Psoas muscle (tissue), 8 donors: ENCODE measurements at places on chromosomes 1 and 21. TPM values are rescaled to one million over a fixed set of nuclear protein-coding genes. Genes with fewer than 3 reads are reported as not detected.

DNA sequence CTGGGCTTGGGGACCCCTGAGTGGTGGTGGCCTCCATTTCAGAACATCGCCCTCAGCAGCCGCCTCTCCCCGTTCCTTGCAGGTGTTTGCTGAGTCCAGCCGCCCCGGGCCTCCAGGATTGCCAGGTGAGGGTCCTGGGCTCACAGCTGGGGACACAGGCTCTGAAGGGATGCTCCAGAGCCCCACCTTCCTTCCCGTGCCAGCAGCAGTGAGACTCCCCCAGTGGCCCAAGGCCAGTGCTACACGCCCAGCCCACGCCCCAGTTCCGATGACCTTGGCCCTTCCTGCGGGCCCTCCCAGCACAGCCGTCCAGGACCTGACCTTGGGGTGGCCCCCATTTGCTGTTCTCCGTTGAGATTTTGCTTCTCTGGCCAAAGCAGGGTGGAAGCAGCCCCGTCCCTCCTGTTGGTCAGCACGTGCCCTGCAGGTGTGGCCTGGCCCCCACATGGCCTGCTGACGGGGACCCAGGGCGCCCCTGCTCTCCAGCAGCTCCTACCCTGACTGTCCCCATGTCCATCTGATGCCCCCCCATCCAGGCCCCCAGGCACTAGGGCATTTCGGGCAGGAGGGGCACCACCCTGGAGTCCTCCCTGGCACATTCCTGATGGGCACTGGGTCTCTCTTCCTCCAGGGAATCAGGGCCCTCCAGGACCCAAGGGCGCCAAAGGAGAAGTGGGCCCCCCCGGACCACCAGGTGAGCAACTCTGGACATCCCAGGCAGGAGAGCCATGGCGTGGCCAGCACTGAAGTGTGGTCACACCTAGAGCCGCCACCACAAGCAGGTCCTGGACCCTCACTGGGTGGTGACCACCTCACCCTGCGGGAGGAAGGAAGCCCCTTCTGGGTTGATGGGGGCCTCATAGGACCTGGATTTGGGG lies 45.0 kb downstream of the SLC19A1 start:
- H3K27me3 ChIP-seq = peaks cover 5% of the 10 kb centered on the region
- DNase-seq = peak; percentile 46
- H3K36me3 ChIP-seq = no peaks in the 10 kb centered on the region
- H3K27ac ChIP-seq = no peak overlapping the region
- no peak overlapping the region for H3K4me3 ChIP-seq
- no peaks in the 10 kb centered on the region for H3K4me1 ChIP-seq

DNA sequence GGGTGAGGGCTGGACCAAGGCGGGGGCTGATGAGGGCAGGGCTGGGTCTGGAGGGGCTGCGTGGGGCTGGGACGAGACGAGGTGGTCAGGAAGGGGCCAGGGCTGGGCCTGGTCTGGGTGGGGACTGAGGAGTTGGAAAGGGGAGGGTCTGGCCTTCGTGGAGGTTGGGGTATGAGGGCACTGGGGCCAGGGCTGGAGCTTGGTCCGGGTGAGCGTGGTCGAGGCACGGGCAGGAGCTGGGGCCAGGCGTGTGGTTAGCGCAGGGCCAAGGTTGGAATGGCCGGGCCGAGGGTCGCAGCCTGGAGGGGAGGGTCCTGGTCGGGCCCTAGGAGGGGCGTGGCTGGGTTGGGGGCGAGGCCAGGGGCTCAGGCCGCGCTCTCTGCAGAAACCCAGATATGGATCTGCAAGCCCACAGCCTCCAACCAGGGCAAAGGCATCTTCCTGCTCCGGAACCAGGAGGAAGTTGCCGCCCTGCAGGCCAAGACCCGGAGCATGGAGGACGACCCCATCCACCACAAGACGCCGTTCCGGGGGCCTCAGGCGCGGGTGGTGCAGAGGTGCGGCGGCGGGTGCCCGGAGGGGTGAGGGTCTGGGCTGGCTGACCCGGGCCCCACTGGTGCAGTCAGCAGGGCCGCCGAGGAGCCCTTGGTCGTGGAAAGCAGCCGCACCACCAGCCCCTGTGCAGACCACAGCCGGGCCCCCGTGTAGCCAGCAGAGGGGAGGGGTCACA lies 9.0 kb downstream of the TTLL10 start:
- H3K36me3 ChIP-seq = no peaks in the 10 kb centered on the region
- H3K4me1 ChIP-seq = no peaks in the 10 kb centered on the region
- no peak overlapping the region for H3K4me3 ChIP-seq
- no peak overlapping the region for H3K27ac ChIP-seq
- DNase-seq = peak; percentile 17

- H3K27me3 ChIP-seq = no peaks in the 10 kb centered on the region
- H3K4me1 ChIP-seq = no peaks in the 10 kb centered on the region
- no peak overlapping the region for H3K4me3 ChIP-seq
- H3K36me3 ChIP-seq = peaks cover 29% of the 10 kb centered on the region
Observed at GRCh38 chr1:169461390-169462000, 24.2 kb downstream of the SLC19A2 start.

- H3K36me3 ChIP-seq = no peaks in the 10 kb centered on the region
- no peak overlapping the region for H3K27ac ChIP-seq
- DNase-seq = no peak
- no peaks in the 10 kb centered on the region for H3K27me3 ChIP-seq
Observed at GRCh38 chr1:164667001-164667400, 108.0 kb downstream of the PBX1 start.

DNA sequence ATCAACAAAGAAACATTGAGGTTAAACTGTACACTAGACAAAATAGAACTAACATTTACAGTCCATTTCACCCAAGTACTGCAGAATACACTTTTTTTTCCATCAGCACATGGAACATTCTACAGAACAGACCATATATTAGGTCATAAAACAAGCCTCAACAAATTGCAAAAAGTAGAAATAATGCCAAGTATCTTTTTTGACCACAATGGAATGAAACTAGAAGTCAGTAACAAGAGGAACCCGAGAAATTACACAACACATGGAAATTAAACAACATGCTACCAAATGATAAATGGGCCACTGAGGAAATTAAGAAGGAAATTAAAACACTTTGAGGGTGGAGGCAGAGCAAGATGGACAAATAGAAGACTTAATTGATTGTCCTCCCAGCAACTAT lies 8.4 kb upstream of the C1orf185 start:
- no peaks in the 10 kb centered on the region for H3K4me1 ChIP-seq
- H3K27ac ChIP-seq = no peak overlapping the region
- no peaks in the 10 kb centered on the region for H3K36me3 ChIP-seq
- H3K27me3 ChIP-seq = no peaks in the 10 kb centered on the region
- H3K4me3 ChIP-seq = no peak overlapping the region
- no peak for DNase-seq

DNA sequence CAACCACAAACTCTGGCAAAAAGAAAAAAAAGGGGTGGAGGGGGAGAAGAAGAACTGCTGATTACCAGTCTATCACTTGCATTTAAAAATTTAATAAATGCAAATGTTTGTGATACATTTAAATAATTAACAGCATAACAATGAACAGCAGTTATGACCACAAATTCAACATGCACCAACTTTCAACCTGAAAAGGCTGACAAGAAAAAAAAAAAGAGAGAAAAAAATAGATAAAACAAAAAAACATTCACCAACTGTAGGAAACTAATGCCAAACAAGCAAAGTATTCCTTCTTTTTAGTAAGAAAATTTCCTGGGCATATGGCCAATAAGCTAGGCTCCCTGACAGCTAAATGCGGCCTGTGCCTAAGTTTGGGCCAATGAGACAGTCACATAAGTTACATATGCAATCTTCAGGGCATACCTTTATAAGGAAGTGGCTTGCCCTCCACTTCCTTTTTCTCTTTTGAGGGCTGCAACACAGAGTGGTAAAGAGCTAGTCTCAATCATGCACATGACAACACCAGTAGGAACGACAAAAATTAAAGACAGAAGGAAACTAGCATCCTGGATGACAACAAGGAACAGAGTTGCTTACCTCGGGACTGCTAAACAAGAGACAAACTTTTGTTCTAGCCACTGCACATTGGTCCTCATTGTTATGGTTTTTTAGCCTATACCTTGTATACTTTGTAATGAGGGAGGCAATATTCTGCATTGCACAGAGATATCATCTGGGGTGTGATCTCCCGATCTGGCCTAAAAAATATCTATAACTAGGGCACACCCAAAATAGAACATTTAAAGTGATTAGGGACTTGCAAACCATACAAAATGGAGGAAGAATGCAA lies 24.2 kb upstream of the PHTF1 start:
- H3K4me1 ChIP-seq = peaks cover 89% of the 10 kb centered on the region
- no peaks in the 10 kb centered on the region for H3K36me3 ChIP-seq
- peak overlapping the region; percentile 37 for H3K4me3 ChIP-seq
- peak overlapping the region; percentile 83 for H3K27ac ChIP-seq

DNA sequence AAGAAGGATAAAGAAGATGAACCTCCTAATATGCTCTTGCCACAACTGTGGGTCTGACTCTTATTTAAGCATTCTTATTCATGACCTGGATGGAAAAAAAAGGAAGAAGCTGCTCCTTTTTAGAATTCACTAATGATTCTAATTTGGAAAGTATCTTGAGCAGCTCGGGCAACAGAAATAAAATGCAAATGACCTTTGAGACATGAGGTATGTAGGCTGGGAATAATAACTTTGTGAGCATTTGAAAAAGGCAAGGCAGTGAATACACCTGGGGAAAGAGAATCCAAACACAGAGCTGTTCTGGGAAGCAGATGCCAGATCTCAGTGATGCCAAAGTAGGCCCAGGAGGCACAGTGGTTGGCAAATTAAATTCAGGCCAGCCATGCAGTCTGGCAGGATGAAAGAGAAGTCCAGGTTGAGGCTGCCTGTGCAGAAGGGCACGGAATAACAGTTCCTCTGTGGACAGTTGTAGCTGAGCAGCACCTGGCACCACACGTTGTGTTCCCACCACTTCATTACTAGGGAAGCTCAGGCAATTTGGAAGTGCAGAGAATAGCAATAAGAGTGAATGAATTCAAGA lies 320.8 kb upstream of the ST6GALNAC5 start:
- H3K36me3 ChIP-seq = no peaks in the 10 kb centered on the region
- no peak for DNase-seq
- H3K4me3 ChIP-seq = no peak overlapping the region
- no peak overlapping the region for H3K27ac ChIP-seq
- no peaks in the 10 kb centered on the region for H3K4me1 ChIP-seq

- no peak for DNase-seq
- H3K27ac ChIP-seq = no peak overlapping the region
- no peak overlapping the region for H3K4me3 ChIP-seq
- no peaks in the 10 kb centered on the region for H3K27me3 ChIP-seq
- no peaks in the 10 kb centered on the region for H3K4me1 ChIP-seq
- H3K36me3 ChIP-seq = no peaks in the 10 kb centered on the region
Observed at GRCh38 chr1:69888657-69889056, 316.7 kb downstream of the LRRC40 start.

GRCh38 chr21:25573409-25574206 lies 33.7 kb downstream of the MRPL39 start:
- no peaks in the 10 kb centered on the region for H3K4me1 ChIP-seq
- no peak overlapping the region for H3K27ac ChIP-seq
- H3K27me3 ChIP-seq = no peaks in the 10 kb centered on the region
- no peak for DNase-seq
- H3K4me3 ChIP-seq = no peak overlapping the region

GRCh38 chr1:36279110-36279788 lies 26.9 kb upstream of the SH3D21 start:
- H3K4me3 ChIP-seq = peak overlapping the region; percentile 29
- H3K36me3 ChIP-seq = peaks cover 24% of the 10 kb centered on the region
- H3K27ac ChIP-seq = peak overlapping the region; percentile 91
- DNase-seq = no peak
- H3K4me1 ChIP-seq = peaks cover 56% of the 10 kb centered on the region

The HES5 gene
- 0.38 TPM for total RNA-seq

The SERPINC1 gene
- 0.51 TPM for total RNA-seq

The VSIG8 gene
- not detected for total RNA-seq

The IGSF5 gene
- not detected for total RNA-seq

The HSD11B1 gene
- total RNA-seq = 3.0 TPM

The ITGB2 gene
- 8.3 TPM for total RNA-seq
